Substantia nigra (tissue), 51 donors: ENCODE measurements at places on chromosomes 3 and 15.

DNA sequence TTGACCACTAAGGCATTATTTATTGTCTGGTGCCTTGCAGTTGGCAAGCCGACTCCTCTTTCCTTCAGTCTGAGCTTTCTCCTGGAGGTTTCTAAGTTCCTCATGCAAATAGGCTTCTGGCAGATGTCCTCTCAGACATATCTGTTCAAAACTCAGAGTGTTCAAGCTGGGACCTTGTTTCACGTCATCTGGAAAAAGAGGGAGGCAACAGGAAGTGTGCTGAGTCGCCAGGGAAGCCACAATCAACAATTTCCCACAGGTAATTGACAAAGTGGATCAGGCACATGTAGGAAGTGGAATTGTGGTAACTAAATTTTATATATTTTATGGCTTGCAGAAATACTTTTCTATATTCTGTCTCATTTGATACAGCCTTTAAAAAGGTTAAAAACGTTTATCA is 14.6 kb downstream of the SCG5 start:
- no peak for DNase-seq

DNA sequence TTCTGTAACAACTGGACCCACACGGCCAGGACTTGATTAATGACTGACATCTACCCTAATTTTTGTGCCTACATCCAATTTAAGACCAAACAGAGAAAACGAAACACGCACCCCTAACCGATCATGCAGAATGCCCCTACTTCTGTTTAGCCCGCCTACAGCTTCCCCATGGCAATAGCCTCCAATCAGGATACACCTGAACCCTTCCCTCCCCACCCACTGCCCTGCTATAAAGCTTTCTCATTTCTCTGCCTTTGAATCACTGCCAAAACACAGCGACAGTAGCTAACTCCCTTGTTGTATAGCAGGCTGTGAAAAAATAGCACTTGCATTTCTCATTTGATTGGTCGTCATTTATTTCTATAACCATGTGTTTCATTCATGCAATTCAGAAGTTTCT is 45.2 kb upstream of the DPPA4 start:
- DNase-seq: no peak

GRCh38 chr3:168453623-168454022 is 357.9 kb upstream of the GOLIM4 start:
- DNase-seq: no peak

- DNase-seq: no peak
Measured at GRCh38 chr15:31476866-31477265, 150.2 kb downstream of the KLF13 start.

DNA sequence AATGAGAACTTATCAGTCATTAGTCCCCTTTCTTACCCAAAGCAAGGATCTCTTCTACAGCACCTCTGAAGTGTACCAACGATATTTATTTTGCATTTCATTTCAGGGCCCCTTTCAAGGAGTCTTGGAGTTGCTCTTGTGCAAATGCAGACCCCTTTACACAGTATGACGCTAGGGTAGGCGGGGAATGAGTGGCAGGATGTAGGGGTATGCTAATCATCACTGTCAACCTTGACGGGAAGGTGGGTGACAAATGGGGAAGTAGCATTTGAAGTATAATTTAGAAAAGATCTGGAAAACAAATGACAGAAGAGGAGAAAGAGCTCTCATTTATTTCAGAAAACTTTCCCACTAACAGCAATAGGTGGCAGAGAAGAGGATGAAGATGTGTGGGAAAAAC is 94.4 kb downstream of the LRRN1 start:
- DNase-seq: no peak

- no peak for DNase-seq
Measured at GRCh38 chr3:157109267-157110141, 50.4 kb downstream of the CCNL1 start.

DNA sequence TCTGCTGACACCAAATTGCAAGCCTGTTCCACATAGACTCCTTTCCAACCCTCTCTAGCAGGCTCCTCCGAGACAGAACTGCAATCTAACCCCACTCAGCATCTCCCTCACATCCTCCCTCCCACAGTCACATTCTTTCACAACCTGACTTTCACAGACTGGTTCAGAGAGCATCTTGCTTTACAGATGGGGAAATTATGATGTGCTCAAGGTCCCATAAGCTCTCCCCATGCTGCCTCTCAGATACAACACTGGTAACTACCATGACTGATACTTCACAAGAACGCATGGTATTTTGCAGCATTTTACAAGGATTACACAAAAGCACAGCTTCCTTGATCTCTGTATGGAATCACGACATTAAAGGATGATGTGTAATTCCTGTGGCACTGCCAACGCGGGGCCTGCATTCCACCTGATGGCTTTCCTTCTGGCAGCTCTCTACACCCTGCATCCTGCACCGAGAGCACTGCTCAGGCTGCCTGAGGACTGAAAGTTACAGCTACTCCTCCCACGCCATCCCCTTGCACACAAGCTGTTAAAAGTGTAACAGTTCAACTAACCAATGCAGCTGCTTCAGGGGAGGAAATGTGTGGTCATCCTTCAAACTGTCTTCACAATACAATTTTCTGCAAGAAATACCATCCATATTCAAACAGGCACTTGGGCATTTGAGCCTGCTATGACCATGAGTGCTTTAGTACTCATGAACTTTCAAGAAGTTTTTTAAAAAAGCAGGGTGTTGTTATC is 27.6 kb downstream of the TBC1D2B start:
- no peak for DNase-seq

GRCh38 chr3:67649681-67650080 is 4.7 kb downstream of the SUCLG2 start:
- no peak for DNase-seq

DNA sequence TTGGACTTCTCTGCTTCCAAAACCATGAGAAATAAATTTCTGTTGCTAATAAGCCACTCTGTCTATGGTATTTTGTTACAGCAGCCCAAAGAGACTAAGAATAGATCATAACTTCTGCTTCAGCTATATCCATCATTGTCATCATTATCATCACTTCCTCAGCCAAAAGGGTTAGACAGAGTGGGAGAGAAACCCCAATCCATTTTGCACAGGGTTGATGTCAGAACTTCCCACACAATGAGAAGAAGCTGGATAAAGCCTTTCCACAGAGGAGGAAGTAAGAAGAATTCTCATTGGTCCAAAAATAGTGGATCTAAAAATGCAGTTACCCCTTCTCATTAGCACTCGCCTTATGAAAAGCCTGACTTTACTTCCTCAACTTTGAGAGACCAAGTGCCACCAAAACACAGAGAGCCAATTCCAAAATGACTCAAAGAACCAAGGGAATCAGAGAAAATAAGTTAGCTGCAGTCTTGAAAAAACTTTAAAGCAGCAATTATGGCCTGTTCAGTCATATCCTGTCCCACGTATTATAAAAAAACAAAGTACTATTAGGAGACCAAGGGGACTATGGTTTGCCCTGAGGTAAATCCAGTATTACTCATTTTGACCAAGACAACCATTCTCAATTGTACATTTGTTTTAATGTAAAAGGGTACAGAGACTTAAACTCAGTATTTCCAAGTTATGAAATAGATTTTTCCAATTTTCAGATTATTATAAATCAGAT is 80.2 kb downstream of the WNT5A start:
- DNase-seq: no peak

- DNase-seq: no peak
Measured at GRCh38 chr3:94927175-94927574, 864.3 kb downstream of the NSUN3 start.

GRCh38 chr3:157204431-157204830 is 44.5 kb upstream of the CCNL1 start:
- no peak for DNase-seq

DNA sequence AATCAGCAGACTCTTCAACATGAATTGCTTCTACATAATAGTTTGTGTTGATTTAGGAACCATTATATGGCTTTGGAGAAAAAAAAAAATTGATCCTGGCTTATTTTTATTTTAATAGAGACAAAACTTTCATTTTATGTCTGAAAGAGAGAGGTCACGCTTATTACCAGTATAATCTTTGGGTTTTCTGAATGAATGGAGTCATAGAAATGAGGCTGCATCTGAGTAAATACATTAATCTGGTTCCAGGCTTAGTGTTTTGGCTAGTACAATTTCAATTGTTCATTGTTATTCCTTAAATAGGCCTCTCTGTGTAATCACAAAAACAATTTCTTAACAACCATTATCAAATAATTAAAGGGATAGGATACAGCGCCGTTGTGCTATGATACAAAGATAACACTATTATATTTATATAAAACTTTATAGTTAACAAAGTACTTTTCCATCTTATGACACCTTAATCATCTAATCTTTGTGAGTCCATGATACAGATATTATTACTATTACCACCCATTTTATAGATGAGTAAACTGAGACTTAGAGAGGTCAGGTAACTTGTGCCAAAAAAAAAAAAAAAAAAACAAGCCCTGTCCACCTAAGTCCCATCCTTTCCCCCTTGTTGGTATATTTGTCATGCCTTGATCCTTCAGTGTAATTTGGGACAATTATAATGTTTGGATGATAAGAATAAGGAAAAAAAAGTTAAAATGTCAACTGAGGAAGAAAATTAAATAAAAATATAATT is 41.8 kb upstream of the GOLM2 start:
- DNase-seq: no peak

DNA sequence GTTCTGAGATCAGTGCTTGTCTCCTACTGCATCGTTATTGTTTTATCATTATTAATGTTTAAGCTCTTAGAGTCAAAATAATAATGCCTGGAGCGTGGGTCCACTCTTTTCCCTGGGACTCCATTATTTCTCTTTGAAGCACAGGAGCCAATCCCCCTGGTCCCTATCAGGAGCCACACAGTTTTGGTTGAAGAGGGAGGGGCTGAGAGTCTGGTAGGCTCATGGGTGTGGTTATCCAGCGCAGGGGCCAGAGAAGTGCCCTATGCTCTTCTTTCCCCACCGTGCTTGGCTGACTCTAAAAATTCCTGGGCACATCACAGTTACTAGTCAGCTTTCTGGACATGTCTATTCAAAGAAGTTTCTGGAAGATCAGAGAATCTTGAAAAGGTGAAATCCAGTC is 121.5 kb downstream of the DNAJB8 start:
- no peak for DNase-seq

DNA sequence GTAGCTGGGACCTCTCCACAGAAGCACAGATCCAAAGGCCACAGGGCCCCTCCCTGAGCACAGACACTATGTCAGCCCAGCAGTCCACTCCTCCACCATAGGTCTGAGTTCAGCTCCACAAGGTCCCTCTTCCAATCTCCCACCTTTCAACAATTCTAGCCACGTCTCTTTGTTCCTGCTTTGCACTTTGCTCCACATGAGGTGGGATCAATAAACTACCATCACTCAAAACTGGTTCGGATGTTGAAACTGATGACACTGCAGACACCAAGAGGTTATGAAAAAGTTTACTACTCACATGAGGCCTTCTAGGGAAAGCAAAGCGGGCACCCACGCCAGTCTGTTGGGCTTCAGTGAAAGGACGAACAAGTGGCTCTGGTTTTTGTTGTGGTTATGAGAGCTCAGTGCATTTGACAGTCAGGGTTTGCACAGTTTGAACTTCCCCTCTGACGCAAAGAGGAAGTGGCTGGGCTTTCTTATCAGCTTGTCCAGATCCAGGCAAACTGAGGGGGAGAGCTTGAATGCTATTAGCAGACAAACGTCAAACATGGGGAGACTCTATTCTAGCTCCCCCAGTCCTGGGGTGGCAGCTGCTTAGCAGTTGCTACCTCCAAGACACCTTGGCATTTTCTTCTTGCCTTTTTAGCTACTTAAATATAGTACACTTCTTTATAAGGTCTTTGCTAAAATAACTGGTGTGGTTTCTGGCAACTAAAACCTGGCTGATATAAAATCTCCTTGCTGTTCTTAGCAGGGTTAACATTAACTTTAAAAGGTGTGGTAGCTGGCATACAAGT is 37.8 kb downstream of the ZNF445 start:
- peak; percentile 4 for DNase-seq

DNA sequence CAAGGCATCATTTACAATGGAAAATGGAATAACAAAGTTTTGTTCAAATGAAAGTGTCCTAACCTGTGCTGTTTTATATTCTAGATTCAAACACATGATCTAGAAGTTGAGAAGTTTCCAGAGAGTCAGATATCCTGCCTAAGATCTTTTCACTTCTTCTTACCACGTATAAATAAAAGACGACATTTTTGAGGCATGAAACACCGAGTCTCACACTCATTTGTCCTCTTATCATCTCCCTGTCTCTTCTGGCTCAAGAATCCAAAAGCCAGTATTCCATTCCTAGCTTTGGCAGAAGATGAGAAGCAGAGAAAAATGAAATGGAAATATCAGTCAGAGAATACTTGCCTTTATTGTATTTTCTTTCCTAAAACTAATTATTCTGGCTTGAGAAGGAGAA is 738.6 kb upstream of the NR2F2 start:
- no peak for DNase-seq

DNA sequence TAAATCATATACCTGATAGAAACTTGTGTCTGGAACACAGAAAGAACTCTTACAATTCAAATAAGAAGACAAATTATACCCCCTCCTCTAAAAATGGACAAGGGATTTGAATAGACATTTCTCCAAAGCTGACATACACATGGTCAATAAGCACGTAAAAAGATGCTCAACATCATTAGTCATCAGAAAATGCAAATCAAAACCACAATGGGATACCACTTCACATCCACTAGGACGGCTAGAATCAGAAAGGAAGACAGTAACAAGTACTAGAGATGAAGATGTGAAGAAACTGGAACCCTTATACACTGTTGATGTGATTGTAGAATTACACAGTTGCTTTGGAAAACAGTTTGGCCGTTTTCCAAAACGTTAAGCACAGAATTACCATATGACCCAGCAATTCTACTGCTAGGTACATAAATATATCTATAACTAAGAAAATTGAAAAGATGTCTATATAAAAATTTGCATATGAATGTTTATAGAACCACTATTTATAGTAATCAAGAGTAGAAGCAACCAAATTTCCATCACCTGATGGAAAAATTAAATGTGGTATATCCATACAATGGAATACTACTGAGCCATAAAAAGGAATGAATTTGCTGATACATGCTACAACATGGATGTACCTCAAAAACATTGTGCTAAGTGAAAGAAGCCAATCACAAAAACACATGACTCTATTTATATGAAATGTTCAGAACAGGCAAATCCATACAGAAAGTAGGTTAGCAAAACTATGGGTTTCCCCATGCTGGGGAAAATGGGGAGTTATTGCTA is 60.8 kb downstream of the GREM1 start:
- no peak for DNase-seq

GRCh38 chr3:193987186-193987585 is 148.8 kb upstream of the HES1 start:
- DNase-seq: no peak

DNA sequence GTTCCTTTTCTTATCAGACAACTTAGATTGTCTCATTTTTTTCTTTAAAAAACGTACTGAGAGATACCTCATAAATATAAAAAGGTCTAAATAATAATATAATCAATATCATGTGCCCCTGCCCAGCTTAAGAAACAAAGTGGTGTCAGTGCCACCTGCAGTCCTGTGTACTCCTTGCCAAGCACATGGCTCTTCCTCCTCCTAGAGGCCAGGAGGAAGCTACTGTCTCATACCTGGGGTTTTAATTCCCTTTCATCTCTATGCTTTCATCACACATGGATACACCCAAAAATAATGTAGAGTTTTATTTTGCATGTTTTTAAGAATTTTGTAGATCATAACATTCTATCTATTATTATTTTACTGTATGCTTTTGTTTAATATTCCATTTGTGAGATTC is 98.6 kb upstream of the C15orf61 start:
- DNase-seq: no peak

- DNase-seq: no peak
Measured at GRCh38 chr3:126678693-126679317, 23.9 kb upstream of the TXNRD3 start.
